Progenitor cell of endocrine pancreas (in vitro differentiated cells): ENCODE measurements at places on chromosomes 16 and 17. TPM values are rescaled to one million over a fixed set of nuclear protein-coding genes. Genes with fewer than 3 reads are reported as not detected.

GRCh38 chr16:23384878-23385277 is 68.1 kb downstream of the COG7 start:
- H3K4me3 ChIP-seq = no peak overlapping the region
- H3K4me1 ChIP-seq = no peaks in the 10 kb centered on the region
- H3K27me3 ChIP-seq = no peaks in the 10 kb centered on the region
- peaks cover 9% of the 10 kb centered on the region for H3K36me3 ChIP-seq
- DNase-seq = no peak
- no peak overlapping the region for H3K27ac ChIP-seq

The TLCD3B gene
- 1.5 and 1.7 TPM in 2 replicates for total RNA-seq

GRCh38 chr16:22425036-22425801 is 50.8 kb upstream of the CDR2 start:
- no peaks in the 10 kb centered on the region for H3K4me1 ChIP-seq
- H3K27me3 ChIP-seq = no peaks in the 10 kb centered on the region
- H3K4me3 ChIP-seq = no peak overlapping the region
- H3K27ac ChIP-seq = no peak overlapping the region
- peaks cover 30% of the 10 kb centered on the region for H3K36me3 ChIP-seq

DNA sequence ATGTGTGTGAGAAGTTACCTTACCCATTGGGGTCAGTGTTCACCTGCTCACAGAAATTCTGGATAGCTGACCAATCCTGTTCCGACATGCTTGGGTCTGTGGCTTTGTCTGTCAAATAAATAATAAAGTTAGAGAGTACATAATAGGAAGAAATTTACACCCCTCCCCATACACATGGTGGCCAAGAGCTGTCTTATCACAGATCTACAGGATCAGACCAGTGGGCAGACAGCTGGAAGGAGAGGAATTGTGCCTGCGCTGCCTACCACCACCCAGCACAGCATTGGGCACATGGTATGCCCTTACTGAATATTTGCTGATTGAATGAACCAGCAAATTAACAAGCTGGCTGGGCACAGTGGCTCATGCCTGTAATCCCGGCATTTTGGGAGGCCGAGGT is 14.6 kb downstream of the GGA2 start:
- peaks cover 8% of the 10 kb centered on the region for H3K4me1 ChIP-seq
- peak overlapping the region; percentile 45 for H3K27ac ChIP-seq
- peaks cover 16% of the 10 kb centered on the region for H3K36me3 ChIP-seq

The UTP18 gene
- total RNA-seq = 35.3 and 38.0 TPM in 2 replicates

The IGF2BP1 gene
- total RNA-seq = 298 and 326 TPM in 2 replicates

DNA sequence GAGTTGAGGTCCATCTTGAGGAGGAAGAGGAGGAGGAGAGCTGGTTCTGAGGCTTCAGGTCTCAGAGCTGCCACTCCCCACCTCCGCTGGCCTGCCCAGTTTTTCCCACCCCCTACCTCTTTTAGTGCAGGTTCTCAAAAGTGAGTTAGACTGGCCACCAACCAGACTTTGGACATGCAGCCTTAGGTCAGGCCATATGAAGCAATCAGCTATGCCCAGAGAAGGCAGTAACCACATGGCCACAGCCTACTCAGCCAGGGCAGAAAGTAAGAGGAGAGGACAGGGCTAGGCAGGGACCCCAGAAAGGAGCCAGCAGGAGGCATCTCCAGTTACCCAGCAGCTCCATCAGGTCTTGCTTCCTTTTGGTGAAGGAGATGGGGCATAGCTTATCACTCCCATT is 9.0 kb downstream of the MYO15A start:
- no peak overlapping the region for H3K4me3 ChIP-seq
- H3K4me1 ChIP-seq = no peaks in the 10 kb centered on the region
- no peak overlapping the region for H3K27ac ChIP-seq
- DNase-seq = no peak
- peaks cover 2% of the 10 kb centered on the region for H3K36me3 ChIP-seq
- H3K27me3 ChIP-seq = no peaks in the 10 kb centered on the region

DNA sequence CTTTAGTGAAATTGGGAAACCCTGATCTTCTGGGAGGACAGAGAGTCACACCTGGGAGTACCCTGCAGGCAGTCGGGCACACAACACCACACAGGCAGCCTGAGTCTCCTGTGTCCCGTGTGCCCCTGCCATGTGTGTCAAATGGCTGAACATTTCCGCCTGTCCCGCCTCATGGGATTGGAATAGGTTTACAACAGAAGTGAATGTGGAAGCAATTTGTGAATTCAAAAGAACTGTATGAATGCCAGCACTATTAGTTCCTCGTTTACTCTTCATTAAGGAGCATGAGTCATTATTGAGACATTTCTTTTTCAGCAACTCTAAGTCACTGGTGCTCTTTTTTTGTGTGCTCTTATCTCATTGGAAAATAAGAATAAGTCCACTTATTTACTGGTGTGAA is 226.5 kb downstream of the PMP22 start:
- no peak for DNase-seq
- H3K36me3 ChIP-seq = no peaks in the 10 kb centered on the region
- H3K27me3 ChIP-seq = no peaks in the 10 kb centered on the region
- H3K27ac ChIP-seq = no peak overlapping the region
- H3K4me3 ChIP-seq = no peak overlapping the region
- peaks cover 15% of the 10 kb centered on the region for H3K4me1 ChIP-seq

The AATK gene
- 12.2 and 12.9 TPM in 2 replicates for total RNA-seq

The DPEP2 gene
- total RNA-seq = not detected in 2 replicates

DNA sequence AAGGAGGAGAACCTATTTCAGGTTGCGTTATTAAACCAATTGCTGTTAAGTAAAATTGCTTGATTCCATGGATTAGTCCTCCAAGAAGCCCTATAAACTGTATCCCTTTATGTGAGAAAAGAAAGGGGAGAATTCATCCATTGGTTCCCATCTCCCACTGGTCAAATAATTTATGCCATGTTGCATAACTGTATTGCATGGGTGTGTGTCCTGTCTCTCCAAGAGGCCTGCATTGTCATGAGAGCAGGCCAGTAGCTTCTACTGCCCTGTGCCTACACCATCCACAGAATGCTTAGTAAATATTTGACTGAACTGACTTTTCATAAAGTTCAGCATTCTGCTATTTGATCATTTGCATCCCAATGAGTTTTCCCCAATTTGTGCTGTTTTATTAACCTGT is 11.7 kb upstream of the TOB1 start:
- DNase-seq = no peak
- H3K36me3 ChIP-seq = no peaks in the 10 kb centered on the region
- H3K27me3 ChIP-seq = no peaks in the 10 kb centered on the region
- H3K4me1 ChIP-seq = peaks cover 4% of the 10 kb centered on the region
- no peak overlapping the region for H3K4me3 ChIP-seq
- H3K27ac ChIP-seq = no peak overlapping the region

GRCh38 chr16:49781401-49781800 is 74.5 kb downstream of the ZNF423 start:
- H3K27ac ChIP-seq = no peak overlapping the region
- DNase-seq = no peak
- no peak overlapping the region for H3K4me3 ChIP-seq
- peaks cover 8% of the 10 kb centered on the region for H3K36me3 ChIP-seq

GRCh38 chr16:77652399-77652798 is 69.9 kb upstream of the NUDT7 start:
- no peak overlapping the region for H3K4me3 ChIP-seq
- H3K36me3 ChIP-seq = no peaks in the 10 kb centered on the region
- H3K27me3 ChIP-seq = peaks cover 17% of the 10 kb centered on the region
- no peak overlapping the region for H3K27ac ChIP-seq
- no peak for DNase-seq

DNA sequence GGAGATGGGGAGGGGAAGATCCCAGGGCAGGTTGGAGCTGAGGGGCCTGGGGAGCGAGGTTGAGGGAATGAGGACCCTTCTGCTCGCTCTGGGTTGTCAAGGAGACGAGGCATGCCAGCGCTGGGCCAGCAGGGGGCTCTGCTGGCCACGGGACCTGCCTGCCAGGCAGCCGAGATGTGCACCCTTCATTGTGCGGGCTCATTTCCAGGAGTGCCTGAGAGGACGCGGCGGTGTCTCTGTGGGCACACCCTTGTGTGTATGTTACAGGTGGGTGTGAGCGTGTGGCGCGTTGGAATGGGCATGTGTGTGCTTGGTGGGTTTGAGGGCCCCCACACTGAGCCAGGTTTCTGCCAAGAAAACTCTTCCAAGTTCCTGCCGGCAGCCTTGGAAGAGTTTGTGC is 15.9 kb downstream of the ARHGAP23 start:
- H3K4me1 ChIP-seq = no peaks in the 10 kb centered on the region
- peak; percentile 61 for DNase-seq
- no peak overlapping the region for H3K27ac ChIP-seq
- H3K27me3 ChIP-seq = peaks cover 30% of the 10 kb centered on the region
- no peaks in the 10 kb centered on the region for H3K36me3 ChIP-seq
- no peak overlapping the region for H3K4me3 ChIP-seq

DNA sequence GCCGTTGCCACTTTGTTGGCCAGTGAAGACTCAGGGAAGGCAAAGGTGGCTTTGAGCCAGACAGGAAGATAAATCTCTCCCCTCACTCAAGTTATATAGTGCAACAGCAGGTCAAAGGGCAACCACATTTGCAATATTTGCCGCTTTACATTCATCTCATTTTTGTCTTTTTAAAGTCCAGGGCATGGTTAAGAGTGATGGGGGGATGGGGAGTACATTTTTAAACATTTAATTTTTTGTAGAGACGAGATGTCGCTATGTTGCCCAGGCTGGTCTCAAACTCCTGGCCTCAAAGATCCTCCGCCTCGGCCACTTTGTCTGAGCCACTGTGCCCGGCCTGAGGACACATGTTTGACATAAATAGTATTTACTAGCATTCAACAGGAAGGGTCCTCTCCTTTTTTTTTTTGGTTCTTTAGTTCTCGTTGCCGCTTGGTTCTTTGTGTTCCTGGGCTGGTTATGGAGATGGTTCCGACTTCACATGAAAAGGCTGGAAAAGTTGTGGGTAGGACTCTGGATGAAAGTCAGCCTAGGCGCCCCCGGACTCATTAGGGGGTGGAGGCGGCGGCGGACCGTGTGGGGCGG is 95.7 kb downstream of the RAB11FIP4 start:
- peak overlapping the region; percentile 97 for H3K27ac ChIP-seq
- H3K27me3 ChIP-seq = no peaks in the 10 kb centered on the region
- H3K36me3 ChIP-seq = no peaks in the 10 kb centered on the region
- peak overlapping the region; percentile 71 for H3K4me3 ChIP-seq

DNA sequence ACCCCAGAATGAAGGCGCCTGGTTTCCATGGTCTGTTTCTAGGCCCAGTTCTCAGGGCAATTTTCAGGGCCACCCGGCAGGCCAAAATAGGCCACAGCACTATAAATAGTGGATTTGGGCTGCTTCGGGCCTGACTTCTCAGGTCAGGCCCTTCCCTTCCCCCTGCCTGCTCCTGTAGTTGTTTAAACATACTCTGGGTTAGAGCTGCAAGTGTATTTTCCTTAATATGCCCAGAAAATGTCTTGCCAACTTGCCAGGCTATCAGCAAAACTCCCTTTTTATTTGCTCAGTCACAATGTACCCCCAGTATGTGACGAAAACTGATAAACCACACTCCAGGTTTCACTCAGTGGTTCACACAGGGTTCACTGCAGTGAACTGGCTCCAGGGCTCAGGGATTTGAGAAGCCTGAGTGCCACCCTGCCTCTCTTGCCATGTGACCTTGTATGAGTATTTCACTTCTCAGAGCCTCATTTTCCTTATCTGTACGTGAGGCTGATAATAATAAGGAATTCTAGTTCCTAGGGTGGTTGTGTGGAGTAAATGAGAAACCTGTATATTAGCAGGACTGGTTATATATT is 76.5 kb downstream of the GPRC5B start:
- H3K27ac ChIP-seq = peak overlapping the region; percentile 89
- no peak for DNase-seq
- H3K4me1 ChIP-seq = peaks cover 16% of the 10 kb centered on the region
- H3K36me3 ChIP-seq = peaks cover 20% of the 10 kb centered on the region

- no peaks in the 10 kb centered on the region for H3K27me3 ChIP-seq
Measured at GRCh38 chr16:20889625-20890275, 10.4 kb downstream of the DCUN1D3 start.

DNA sequence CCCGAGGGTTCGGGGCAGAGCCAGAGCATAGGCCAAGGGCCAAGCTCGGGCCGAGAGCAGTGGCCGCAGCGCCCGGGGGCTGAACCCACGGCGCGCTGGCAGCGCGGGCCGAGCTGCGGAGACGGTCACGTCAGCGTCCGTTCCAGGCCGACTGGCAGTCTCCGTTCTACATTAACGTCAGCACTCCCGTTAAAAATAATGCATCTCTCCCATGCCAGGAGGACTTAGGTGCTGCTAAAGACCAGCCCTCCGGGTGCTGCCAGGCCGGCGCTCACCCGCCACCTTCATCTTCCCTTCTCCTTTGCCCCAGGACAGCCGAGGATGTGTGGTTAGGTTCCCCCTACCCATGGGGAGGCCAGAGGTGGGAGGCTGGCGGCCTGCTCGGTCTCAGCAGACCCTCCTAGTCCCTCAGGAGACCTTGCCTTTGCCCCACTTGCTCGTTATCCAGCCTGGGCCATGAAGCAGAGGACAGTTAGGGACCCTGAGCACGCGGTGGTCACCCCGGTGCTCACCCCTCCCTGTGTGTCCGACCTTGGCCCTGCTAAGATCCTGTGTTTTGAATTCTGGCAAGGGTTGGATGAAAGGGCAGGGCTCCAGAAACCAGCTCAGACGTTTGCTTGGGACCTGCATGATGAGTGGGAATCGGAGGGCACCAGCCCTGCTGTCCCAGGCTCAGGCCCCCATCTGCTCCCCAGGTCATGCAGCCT is 572 bp downstream of the MPG start:
- peaks cover under 1% of the 10 kb centered on the region for H3K36me3 ChIP-seq
- peaks cover 16% of the 10 kb centered on the region for H3K4me1 ChIP-seq
- DNase-seq = no peak
- H3K27ac ChIP-seq = peak overlapping the region; percentile 73
- peak overlapping the region; percentile 84 for H3K4me3 ChIP-seq

The GP1BA gene
- total RNA-seq = not detected in 2 replicates
